Femur (tissue), 1 donor: ENCODE measurements at places on chromosomes 1 and 21.

GRCh38 chr1:156927215-156928042 is 7.0 kb downstream of the LRRC71 start:
- DNase-seq: peak; percentile 84

- no peak for DNase-seq
Observed at GRCh38 chr1:16125088-16125470, 30.8 kb downstream of the EPHA2 start.

GRCh38 chr1:169321539-169321938 is 46.1 kb downstream of the NME7 start:
- DNase-seq: no peak

- peak; percentile 50 for DNase-seq
Observed at GRCh38 chr1:13487143-13487868, 26.5 kb downstream of the LRRC38 start.

DNA sequence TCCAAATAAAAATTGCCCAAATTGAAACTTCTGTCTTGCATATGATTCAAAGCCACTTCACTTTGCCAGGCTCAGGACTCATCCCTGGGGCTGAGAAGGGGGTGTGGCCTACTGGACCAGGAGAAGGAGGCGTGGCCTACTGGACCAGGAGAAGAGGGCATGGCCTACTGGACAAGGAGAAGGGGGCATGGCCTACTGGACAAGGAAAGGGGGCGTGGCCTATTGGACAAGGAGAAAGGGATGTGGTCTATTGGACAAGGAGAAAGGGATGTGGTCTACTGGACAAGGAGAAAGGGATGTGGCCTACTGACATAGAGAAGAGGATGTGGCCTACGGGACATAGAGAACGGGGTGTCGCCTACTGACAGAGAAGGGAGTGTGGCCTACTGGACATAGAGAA is 405.3 kb downstream of the RRAGC start:
- DNase-seq: no peak

DNA sequence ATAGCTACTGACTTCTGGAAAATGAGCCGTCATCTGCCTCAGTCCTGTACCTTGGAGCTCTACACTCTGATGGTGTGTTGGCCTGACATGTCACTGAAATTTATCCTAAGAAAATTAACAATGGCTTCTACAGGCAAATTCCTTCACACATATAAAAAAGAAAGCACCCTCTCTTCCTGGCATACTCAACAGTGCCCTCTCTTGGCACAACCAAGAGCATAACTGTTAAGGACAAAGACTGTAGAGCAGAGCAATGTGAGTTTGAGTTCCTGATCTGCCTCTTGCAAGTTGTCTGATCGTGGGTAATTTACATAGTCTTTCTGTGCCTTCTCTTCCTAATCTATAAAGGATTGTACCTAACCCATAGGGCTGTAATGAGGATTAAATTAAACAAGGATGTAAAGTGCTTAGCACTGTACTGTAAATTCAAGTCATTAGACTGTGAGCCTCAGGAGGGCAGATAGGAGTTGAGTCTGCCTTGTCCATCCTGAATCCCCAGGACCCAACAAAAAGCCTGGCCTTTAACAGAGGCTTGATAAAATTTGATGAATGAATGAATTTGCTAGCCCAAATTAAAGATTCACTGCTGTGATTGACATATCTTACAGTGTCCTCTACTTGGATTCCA is 83.5 kb downstream of the SYF2 start:
- no peak for DNase-seq

- DNase-seq: no peak
Observed at GRCh38 chr1:157001304-157001703, 44.2 kb downstream of the ARHGEF11 start.

DNA sequence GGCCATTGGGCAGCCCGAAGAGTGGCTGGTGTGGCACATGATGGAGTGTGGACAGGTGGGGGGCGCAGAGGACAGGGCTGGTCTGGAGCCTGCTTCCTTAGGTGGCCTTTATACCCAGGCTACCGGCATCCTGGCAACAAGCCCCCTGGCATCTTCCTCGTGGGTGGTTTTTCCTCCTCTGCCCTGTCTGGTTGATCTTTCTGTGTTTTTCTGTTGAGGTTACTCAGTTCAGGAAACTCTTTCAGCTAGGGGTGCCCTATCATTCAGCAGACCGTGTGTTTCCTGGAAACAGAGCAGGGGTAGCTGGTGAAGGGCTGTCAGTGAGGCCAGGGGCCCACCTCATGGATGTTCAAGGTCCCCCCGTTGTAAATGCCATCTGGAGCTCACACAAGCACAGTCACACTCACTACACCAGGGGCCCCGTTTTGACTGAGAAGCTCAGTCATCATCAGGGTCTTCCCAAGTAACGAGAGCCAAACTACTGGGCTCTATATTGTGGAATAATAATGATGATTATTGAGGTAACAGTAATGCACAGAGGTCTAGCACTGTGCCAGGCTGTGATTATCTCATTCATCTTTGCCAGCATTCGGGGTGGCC is at the start of gene KRTAP12-4:
TSS of gene KRTAP12-4 (minus strand) at position 84 of the 600 bp plus-strand sequence. CDS start at position 39, 45 bp downstream.
- DNase-seq: no peak

- DNase-seq: no peak
Observed at GRCh38 chr21:44761747-44762208, 39.8 kb downstream of the UBE2G2 start.

- no peak for DNase-seq
Observed at GRCh38 chr1:173469656-173470055, 7.5 kb upstream of the PRDX6 start.

GRCh38 chr1:59290193-59290949 is 6.5 kb upstream of the FGGY start:
- no peak for DNase-seq

- no peak for DNase-seq
Observed at GRCh38 chr1:3685222-3685621, 32.9 kb downstream of the TP73 start.

DNA sequence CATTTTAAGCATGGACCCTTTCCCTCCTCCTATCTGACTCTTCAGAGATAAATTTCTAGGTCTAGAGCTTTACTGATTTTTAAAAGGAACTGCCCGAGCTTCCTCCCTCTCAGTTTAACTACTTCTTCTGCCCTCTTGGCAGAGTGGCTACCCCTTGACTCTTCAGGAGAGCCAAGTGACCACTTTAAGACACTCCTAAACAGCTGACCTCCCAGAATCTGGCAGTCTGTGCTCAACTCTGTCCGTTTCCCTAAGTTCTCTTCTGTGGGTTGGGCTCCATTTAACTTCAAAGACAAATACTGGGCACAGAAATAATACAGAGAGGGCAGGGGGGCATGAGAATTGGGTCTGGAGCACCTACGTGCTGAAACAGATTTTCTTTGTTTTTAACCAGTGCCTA is 196.3 kb upstream of the FOXD3 start:
- no peak for DNase-seq

- no peak for DNase-seq
Observed at GRCh38 chr1:153509729-153510354, 25.9 kb downstream of the S100A6 start.

GRCh38 chr21:45987121-45987711 is 5.6 kb downstream of the COL6A1 start:
- DNase-seq: no peak

- no peak for DNase-seq
Observed at GRCh38 chr21:43994085-43994484, 18.0 kb upstream of the TRAPPC10 start.

GRCh38 chr1:10735563-10736305 is 60.7 kb downstream of the CASZ1 start:
- no peak for DNase-seq

GRCh38 chr1:202187697-202188407 is 5.7 kb upstream of the LGR6 start:
- DNase-seq: no peak

GRCh38 chr21:44092211-44092610 is 15.0 kb upstream of the PWP2 start:
- no peak for DNase-seq

DNA sequence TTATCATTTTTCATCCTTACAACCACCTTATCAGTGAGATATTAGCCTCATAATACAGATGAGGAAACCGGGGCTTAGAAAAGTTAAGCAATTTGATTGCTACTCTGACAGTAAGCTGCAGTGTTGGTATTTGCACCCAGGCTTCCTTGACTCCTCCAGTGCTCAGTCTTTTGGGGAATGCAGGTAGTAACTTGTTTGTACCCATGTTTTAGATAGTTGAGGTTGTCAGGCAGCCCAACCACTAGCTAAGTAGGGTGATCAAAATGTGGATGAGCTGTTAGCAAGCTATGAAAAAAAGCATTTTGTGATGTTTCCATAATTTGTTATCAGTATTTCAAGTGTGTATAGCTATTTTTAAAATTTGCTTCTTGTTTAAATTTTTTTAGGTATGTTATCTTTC is 80.8 kb downstream of the SASS6 start:
- no peak for DNase-seq

DNA sequence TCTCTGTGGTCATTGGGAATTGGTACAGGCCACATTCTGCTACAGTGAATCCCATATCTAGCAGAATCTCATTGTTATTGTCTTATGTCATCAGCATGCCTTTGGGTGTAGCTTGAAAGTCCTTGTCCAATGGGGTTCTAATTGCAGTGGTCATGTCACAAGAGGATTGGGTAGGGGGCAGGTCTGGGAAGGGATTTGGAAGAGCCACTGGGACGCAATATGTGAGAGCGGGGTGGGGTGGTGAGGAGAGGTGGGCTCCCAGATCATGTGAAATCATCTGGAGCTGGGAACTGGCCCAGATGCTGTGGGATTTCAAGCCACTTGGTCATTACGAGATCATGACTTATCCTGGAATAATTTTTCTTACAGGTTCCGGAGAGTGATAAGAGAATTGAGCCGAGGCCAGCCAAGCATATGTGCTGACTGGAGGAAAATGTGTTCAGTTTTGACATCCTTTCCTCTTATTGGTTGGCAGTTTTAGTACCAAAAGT is 16.3 kb downstream of the CNIH3 start:
- DNase-seq: no peak

- DNase-seq: no peak
Observed at GRCh38 chr1:18035145-18035544, 72.5 kb upstream of the IGSF21 start.

DNA sequence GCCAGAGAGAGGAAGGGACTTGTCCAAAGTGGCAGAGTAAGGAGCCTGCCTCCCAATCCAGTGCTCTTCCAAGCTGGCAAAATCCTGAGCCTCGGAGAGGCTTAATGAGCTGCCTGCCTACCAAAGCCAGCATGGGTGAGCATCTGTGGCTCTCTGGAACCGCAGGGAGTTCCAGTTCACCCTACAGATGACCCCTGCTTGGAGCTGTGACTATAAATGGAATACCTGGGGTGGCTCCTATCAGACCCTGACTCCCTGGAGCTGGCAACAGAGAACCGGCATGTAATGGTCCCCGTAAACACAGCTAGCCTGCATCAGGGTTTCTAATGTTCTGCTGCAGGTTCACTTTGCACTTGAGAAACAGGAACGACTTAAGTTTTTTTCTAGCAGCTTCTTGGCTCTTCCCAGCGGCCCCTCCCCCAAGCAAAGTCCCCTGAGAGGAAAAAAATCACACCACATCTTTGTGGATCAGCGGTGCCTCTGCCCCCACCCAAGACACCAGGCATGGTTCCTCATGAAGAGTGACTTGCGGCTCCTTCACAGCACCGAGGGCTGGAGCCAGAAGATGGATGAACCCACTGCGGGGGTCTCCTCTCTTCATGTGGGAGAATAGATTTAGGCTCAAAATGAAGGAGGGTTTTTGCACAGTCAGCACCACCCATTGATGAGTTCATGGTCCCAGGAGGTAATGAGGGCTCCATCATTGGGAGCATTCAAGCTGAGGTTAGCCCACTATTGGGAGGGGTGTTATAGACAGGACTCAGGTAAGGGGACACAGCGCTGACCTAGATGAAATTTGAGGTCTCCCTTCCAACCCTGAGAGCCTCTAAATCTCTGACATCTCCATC is 79.0 kb downstream of the SYT2 start:
- no peak for DNase-seq

DNA sequence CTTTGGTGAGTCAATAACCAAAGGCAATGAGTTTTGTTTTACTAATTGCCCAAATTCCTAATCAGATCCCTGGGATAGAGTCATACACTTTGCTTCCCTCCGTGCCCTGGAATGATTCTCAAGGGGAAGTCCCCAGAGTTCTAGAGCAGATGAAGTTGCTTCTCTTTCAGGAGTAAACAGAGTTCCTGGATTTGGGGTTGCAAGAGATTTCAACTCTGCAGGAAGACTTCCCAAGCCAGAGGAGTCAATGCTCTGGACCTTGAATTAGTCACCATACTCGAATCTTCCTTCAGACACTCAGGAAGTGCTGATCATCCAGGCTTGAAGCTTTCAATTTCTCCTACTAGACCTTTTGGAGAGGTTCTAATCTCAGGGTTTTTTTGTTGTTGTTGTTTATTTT is 39.6 kb downstream of the FCER1A start:
- DNase-seq: no peak

DNA sequence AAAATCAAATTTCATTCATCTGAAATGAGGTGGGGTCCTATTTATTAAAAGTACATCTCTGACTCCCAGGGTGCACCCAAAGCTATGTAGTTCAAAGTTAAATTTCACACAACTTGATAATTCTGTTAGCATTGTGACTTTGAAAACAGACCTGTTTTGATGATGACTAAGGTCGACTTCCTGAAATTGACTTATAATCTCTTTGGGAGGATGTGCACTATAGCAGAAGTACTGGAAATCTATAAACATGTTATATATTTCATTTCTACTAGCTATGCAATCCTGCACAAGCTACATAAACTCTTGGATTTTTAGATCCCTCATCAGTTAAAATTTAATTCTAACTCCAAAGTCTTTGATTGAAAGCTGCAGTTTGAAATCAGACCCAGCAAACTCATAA is 507.6 kb downstream of the NEGR1 start:
- DNase-seq: no peak

- no peak for DNase-seq
Observed at GRCh38 chr1:11653861-11654136, 430 bp downstream of the FBXO2 start.

GRCh38 chr1:37233606-37234005 is 199.3 kb upstream of the GRIK3 start:
- DNase-seq: no peak

DNA sequence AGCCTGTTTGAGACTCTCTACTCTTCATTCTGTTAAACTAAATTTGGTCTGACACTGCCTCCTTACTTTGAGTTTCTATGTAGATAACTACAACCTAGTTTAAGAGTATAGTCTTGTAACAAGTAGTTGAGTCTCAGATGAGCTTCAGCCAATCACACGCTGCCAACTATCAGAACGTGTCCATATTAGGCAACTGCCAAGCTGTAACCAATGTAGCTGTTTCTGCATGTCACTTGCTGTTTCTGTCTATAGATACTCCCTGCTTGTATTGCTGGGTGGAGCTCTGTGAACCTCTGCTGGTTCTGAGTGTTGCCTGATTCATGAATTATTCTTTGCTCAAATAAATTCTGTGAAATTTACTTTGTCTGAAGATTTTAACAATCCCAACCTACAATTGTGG is 452.6 kb upstream of the NR5A2 start:
- DNase-seq: no peak

GRCh38 chr1:185853739-185854138 is 119.5 kb downstream of the HMCN1 start:
- DNase-seq: no peak

DNA sequence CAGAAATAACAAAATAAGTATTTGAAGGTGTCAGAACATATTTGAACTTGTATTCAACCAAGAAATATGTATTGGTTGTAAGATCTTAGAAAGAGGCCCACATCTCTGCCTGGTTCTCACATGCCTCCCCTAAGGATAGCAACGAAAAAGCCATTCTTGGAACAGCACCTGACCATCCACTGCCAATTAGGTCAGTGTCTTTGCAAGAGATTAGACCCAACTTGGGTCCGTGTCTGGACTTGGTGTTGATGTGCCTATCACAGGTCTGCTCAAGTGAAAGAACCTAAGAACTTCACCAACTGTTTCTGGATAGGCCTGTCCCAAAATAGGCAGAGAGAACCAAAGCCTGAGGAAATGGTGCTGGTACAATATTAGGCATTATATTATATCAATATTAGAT is 46.0 kb upstream of the COG2 start:
- no peak for DNase-seq
